ENCODE measurements at places on chromosomes 5 and 9.

DNA sequence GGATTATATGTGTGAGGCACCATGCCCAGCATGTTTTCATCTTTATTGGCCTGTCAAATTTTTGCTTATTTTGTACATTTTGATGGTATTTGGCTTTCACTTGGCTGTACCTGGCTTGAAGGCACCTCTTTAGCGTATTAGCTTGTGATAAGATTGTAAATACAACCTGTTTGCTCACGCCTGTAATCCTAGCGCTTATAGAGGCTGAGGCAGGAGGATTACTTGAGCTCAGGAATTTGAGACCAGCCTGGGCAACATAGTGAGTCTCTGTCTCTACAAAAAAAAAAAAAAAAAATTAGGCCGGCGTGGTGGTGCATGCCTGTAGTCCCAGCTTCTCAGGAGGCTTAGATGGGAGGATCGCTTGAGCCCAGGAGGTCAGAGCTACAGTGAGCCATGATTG lies 11.3 kb downstream of the SEC24A start:
- no peak for DNase-seq

GRCh38 chr5:169765176-169765996 lies 128.3 kb downstream of the DOCK2 start:
- DNase-seq: no peak

DNA sequence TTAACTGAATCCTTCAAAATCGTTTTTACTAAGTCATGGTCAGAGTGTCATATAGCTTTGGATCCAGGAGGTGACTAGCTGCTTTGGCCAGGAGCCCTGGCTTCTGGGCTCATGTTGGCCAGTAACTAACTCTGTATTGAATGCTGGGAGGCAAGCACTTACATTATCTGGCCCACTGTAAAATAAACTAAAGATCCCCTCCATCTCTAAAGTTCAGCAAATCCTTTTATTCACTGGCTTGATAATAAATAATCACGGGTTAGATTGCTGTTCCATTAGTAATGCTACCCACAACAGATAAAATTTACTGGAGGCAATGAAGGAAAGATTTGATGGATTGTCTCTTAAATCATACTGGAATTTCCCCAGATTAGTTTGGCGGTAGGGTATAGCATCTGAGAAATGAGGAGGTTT lies 382.2 kb upstream of the TLE4 start:
- DNase-seq: no peak

DNA sequence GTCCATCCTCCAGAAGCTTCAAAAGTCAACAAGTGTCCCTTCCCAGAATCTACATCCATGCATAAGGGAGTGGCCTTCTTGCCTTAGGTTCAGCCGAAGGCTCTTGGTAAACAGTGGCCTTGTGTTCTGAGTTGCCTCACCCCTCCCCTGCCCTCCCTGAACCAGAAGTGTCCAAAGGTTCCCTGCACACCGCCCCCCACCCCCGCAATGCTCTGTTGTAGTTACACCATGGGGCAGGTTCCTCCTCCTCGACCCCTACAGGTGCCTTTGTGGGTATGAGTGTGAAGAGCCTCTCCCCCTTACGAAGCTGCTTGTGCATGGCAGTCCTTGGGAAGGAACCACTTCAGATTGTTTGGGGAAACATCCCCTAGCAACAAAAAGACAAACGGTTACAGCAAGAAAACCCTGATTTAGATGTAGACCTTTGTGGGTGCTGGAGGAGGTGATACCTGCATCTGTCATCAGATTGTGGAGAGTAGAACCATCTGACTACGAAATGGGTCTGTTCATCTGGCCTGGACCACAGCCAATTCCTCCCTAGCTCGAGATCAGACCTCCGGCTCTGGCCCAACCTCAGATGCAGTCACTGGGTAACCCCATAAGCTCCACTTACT lies 7.1 kb downstream of the SPACA9 start:
- DNase-seq: no peak

DNA sequence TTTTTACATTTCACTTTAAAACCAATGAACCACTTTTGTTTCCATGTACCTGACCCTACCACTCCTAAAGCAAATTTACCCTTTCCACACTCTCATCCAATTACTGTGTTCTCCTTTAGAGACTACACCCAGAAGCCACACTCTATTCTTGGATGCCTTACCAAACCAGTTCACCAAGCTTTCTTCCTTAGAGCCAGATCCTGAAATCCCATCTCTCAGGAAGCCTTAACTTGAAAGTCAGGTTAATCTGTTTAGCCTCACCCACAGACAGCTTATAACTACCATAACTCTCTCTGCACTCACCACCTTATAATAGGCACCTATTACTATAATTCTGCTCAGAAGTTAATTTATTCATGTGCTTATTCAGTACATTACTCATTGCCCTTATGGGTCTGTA lies 4.3 kb downstream of the CSNK1A1 start:
- no peak for DNase-seq

DNA sequence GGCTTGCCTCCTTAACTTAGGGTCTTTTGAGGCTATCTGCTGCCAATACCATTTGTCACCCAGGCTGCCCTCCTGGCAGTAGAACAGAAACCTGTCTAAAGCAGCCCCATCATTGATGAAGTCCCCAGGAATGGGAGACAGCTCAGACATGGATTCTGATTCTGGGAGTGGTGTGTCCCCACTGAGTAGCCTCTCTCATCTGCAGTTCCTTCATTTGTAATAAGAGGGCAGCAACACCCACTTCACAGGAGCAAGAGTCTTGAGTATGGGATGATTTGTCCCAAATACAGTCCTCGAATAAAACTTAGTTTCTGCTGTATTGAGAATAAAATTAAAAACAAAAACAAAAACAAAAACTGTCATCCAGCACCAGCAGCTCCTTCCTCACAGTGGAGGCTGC lies 167.6 kb downstream of the ASTN2 start:
- no peak for DNase-seq

DNA sequence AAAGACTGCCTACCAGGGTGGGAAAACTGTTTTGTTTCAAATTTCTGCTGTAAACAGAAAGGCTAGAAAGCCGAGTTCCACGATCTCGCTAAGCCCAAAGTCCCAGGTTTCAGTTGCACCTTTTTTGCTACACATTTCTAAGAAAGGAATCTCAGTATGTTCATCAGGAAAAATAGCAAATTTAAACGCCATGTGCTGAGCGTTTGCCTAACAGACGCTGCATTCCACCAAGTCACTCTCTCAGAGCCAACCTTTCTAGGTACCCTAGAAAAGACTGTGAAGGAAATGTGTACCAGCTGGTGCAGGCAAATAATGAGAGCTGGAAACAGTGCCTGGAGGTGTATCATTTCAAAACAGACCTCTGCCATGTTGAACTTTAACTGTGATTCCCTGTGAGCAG lies 71.8 kb downstream of the FRMD3 start:
- no peak for DNase-seq

DNA sequence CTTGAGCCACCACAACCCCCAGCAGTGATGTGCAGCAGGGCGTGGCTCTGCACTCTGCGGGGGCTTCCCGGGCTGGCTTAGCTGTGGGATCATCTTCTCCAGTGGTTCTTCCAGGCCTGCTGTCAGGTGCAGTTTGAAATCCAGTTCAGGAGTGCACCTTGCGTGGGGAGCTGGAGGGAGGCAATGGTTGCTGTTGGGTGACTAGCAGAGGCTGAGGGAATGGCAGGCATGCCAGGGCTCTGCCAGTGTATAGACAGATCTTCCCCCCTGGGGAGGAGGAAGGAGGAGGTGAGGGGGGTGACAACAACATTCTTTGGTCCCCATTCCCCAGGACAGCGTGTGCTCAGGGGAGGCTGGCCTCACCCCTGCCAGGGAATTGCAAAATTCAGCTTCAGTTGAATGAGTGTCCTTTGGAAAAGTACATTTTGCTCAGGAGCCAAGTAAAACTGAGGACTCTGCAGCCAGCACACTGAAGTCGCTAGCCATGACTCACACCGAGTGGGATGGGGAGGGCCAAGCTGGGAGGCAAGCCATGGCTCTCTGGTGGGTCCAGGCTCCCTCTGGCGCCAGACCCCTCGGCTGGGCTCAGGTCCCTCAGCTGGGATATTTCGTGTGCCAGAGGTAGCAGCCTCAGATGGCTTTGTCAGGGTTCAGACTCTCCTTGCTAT lies 35.0 kb downstream of the ERGIC1 start:
- DNase-seq: no peak

DNA sequence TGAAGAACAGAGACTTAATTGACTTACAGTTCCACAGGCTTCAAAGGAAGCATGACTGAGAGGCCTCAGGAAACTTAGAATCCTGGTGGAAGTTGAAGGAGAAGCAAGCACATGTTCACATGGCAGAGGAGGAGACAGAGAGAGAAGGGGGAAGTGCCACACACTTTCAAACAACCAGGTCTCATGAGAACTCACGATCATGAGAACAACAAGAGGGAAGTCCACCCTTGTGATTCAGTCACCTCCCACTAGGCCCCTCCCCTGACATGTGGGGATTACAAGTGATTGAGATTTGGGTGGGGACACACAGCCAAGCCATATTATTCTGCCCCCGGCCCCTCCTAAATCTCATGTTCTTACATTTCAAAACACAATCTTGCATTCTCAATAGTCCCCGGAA lies 19.5 kb downstream of the NR3C1 start:
- no peak for DNase-seq

- no peak for DNase-seq
Observed at GRCh38 chr5:148467958-148468357, 84.2 kb downstream of the FBXO38 start.

- DNase-seq: peak; percentile 22
Observed at GRCh38 chr9:81689343-81690175, at the start of gene TLE1. Gene TLE1, minus strand, starts transcription at chr9:81689547. Its CDS starts 1,307 bp downstream, at chr9:81688240.
